ENCODE measurements at places on chromosomes 13 and 19.
A peak's percentile ranks its signal among the peaks of the same experiment; 100 is the strongest.

DNA sequence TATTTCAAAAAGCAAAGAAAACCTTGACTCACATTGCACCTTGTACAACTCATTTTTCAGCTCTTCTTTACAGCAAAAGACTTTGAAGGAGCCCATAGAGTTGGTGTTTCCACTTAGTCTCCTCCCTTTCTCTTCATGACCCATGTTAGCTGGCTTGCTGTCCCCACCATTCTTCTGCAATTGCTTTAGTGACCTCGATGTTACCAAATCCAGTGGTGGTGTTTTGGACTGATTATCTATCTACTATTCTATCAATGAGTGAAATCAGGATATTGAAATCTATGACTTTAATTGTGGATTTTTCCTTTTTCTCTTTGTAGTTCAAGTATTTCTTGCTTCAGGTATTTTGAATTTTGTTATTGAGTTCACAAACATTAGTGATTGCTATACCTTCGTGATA, 197.3 kb downstream of the GPC5 start:
- DNase-seq, result no peak

DNA sequence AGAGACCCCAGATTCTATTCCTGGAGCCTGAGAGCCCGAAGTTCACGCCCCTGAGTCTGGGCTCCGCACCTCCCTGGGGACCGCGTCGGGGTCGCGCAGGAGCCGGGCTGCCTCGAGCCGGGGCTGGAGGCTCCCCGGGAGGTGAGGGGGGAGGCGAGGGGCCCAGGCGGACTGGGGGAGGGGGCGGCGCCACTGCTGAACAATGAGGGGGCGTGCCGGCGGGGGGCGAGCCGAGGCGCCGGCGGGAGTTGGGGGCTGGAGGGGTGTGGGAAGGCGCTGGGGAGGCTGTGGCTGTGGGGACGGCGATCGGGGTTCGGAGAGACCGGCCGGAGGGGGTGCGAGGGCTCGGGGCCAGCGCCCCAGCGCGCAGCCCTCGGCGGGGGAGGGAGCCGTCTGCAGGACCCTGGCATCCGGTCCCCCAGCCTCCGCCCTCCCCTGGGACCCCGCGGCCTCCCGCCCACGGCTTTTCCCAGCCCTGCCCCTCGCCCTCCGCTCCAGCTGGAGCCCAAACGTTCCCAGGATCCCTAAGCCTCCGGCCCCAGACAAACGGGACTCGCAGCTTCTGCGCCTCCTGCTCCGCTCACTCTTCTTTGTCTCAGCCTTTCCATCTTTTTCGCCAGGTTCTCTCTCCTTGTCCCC, 922 bp downstream of the PLEKHG2 start:
- peak; percentile 56 for DNase-seq

- DNase-seq, result no peak
These were observed 666.0 kb downstream of the DIAPH3 start for GRCh38 chr13:59497621-59498247.

DNA sequence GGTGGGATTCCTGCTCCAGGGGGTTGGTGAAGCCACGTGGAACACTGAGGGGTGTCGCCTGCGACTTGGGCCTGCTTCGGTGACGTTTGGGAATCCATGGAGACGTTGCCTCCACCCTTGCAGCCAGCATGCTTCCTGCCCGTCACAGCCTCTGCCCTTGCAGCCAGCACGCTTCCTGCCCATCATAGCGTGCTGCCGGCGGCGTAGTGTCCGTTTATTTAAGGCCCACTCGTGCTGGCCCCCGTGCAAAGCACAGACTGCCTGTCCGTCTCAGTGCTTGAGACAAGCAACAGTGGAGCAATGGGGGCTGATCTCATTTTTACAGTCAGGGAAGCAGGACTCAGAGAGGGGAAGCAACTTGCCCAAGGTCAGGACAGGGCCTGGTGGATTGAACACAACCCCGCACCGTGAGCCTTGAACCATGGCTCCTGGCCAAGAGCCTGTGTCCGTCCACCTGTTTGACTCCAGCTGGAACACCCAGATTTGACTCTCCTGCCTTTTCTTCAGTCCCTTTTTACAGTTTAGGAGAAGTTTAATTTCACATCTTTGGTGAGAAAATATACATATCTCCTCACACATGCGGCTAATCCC, 149.6 kb downstream of the TEX29 start:
- DNase-seq, result no peak

DNA sequence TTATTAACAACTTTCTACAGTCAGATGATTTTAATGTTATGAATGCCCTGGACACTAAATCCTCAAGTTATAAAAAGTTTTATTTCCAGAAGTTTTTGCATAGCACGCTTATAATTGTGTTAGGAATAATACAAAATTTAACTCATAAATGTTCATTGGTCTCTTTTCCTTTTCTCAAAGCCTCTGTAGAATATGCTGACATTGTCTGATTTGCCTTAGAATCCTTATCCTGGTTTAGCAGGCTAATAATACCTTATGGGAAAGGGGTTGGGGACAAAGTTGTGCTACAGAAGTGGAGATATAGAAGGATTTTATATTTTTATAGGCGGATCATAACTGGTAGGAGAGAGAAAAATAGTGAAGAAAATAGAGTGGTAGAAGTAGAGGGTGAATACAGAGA, 1739.6 kb downstream of the OLFM4 start:
- DNase-seq, result no peak

DNA sequence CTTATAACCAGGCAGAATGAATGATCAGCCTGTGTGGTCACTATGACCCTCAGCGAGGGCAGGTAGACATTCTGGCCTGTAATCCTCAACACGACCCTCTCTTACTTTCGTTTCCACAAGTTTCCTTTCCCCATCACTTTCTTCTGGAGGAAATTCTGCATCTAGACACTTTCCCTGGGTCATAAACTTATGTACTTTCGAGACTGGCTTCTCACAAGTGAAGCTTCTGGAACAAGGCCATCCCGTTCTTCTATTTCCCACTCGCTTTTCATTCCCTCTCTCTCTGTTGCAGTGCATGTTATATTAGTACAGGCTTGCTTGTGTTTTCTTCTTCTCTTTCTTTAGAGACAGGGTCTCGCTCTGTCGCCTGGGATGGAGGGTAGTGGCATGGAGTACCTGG, 23.1 kb upstream of the KL start:
- no peak for DNase-seq
